ENCODE measurements at places on chromosomes 7 and 10.

DNA sequence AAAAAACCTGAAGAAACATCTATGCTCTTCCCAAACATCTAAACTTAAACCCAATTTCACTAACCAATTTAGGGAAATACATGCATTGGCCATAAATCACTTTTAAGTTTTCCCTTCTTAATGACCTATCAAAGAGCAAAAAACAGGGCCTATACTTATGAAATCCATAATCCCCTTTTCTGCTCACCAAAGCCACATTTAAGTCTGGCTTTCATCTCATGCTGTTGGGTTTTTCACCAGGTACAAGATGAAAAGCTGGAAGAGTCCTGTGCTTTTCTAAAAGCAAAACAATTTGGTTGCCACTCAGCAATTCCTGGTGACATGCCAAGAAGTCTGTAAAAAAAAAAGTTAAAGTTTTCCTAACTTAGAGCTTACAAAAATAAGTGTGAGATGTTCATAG is 92.6 kb downstream of the HPSE2 start:
- DNase-seq = no peak

- DNase-seq = no peak
Measured at GRCh38 chr10:133366751-133367150, 6.4 kb downstream of the ECHS1 start.

DNA sequence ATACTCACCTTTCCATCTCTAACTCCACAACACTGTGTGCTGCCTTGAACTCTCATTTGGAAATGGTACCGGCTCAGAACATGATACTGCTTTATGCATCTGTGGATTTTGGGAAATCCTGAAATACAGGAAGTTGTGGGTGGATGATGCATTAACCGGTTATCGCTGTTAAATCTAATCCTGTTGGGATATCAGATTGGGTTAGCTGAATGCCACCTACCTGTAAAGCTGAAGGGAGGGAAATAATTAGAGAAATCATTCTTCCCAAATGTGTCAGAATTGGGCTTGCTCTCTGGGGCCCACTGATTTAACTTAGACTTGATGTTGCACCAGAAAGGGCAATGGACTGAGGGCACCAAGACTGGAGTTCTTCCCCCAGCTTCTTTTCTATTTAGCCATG is 54.0 kb downstream of the CH25H start:
- no peak for DNase-seq

DNA sequence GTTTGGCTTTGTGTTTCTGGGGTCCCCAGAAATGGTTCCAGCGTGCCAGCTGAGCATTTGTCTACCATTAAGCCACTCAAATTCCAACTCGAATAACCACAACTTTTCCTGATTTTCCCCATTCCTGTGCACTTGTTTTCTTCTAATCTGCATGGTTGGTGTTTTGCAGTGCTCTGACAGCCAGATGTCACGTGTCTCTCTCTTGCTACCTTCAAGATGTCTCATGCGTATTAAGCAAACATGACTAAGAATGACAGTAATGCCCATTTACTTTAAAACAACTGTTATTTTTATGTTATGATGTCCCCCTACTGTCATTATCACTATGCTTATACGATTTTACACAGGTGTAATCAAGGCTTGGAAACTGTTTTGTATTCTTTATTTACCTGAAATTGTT is 35.2 kb upstream of the MXI1 start:
- no peak for DNase-seq

DNA sequence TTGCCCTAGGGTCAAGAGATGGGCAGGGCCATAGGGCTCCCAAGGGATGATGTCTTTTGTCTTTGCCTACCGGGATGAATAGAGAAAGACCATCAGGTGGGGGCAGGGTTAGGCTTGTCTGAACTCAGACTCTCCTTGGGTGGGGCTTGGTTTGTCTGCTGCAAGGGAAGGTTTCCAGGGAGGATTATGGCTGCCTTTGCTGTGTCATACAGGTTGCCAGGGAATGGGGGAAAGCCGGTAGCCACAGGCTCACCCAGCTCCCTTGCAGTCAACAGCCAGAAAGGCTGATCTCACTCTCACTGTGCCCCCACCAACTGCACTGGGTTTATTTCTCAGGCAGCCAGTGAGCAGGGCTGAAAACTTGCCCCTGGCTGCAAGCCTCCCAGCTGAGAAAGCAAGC is 253.2 kb downstream of the POLR1F start:
- DNase-seq = no peak

DNA sequence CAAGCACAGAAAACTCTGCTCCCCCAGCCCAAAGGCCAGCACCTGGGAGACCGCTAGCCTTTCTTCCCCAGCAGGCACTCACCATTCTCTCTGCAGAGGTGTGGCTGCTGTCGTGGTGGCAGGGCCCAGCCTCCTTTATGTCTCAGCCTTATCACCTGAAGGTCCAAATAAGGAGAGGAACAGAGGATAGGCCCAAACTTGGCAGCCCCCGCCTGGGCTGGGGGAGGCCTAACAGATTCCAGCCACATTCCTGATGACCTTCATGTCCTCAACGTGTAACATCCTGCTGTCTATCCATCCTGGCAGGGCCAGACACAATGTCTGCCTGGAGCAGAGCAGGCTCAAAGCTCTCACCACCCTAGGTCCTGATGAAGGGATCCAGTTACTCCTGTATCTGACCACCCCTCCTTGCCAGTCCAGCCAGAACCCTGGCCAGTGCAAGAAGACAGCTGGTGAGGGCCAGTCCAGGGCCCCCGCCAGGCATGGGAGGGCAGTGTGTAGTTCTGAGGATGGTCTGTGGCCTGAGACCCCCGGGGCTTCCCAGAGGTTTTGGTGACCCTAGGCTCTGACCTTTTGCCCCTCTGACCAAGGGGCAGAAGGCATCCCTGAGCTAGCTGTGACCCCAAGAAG is at the start of gene MYL7:
Gene MYL7 (minus strand): TSS at position 112 of the 630 bp plus-strand sequence. CDS start 27 bp downstream, at position 85.
- no peak for DNase-seq

- no peak for DNase-seq
Measured at GRCh38 chr10:87618566-87619423, 40.9 kb upstream of the PAPSS2 start.

- no peak for DNase-seq
Measured at GRCh38 chr10:78229950-78230675, 196.4 kb downstream of the RPS24 start.

DNA sequence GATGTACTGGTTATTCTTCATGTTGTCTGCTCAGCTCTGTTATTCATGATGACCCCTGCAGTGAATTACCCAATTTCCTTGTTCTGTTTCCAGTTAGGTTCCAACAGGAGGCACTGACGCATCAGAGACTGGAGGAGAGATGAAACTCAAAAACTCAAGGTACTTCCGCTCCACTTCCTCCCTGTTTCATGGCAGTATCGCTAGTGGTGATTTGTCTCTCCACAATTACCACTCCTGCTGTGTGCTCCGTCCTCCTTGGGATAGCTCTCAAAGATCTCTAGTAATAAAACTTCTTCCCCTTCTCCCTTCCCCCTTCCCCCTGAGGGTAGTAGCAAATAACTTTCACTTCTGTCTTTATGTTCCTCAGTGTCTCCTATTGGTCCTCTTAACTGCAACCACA is 107.4 kb upstream of the ABCB5 start:
- no peak for DNase-seq

- no peak for DNase-seq
Measured at GRCh38 chr10:13086056-13086455, 13.9 kb upstream of the OPTN start.

DNA sequence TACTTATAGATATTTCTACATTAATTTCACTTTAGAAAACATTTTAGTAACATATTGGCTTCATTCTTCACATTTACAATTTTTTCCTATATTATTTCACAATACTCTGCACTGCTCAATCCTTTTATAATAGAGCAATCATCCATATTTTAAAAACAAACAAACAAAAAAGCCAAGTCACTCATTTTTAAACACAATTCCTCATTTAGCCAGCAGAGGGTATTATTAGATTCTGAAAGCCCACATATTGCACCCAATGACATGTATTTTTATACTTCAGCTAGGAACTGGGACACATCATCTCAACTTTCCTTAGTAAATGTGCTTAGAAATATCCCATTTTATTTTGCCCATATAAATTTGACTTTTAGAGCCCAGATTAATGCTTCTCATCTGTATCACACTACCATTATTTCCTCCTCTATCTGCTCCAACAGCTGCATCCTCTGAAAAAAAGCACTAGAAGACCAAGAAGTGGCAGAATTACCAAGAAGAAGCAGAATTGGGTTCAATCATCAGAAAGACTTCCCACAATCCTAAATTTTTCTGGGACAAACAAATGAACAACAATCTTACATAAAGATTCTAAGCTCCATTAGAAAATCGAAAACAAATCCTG is 29.5 kb downstream of the CTNNA3 start:
- DNase-seq = no peak

GRCh38 chr7:36710186-36710791 is 14.0 kb downstream of the AOAH start:
- DNase-seq = no peak

DNA sequence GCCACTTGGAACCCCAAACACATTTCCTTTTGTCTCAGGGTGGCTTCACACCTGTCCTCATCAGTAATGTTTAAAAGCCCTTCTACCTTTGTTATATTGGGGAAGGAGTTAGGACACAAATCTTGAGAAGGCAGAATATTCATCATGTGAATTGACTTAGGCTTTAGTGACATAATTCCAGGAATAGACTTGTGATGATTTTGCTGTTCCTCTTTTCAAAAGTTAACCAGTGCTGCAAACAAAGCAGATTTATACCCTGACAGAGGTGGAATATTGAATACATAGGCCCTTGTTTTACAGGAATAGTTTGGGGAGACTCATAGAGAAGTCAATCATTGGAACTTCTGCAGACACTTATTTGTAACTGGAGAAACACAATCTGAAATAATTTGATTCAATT is 27.0 kb downstream of the ZNF786 start:
- no peak for DNase-seq

DNA sequence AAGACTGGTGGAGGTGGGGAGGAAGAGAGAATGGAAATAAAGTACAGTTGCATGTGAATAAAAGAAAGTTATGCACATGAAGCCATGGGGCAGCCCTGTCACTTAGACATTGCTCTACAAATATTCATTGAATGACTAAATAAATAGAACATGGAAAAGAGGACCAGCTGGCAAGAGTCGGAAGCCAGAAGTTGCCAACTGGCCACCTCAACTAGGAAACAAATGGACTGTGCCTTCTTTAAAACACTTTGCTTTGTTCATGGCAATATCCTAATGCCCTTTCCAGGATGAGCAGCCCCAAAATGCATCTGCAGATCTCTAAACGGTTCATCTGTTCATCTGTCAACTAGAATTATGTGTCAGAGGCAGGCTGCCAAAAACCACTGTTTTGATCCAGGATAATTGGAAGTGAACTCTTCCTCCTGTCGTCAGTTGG is 157.3 kb downstream of the NOC3L start:
- no peak for DNase-seq

GRCh38 chr10:17213646-17214349 is 12.3 kb upstream of the TRDMT1 start:
- DNase-seq = no peak

DNA sequence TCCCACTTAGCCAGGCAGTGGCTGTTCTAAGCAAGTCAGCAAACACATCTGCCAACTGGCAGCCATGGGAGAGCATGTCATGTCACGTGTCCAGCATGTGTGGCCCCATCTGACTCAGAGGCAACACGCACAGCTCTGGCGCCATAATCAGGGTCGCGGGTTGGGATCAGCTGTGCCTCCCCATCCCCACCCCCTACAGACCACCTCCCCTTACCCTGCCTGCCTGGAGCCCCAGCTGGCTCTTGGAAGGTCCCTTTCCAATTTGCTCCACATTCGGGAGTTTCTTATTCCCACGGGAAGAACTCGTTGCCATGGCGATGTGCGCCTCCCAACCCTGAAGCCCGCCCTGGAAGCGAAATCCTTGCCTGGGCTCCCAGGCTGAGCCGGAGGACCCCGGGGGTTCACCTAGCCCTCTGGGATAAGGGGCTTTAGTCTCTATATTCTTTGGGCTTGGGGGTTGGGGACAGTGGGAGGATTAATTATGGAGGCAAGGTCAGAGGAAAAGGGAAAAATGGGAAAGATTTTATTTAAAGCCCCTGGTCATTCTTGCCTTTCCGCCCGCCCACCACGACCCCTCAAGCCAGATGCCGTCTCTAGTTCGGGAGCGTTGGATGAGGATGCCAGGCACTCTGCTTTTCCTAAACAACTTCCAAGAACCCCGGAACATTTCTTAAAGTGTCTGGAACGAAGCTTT is 283.7 kb downstream of the ZEB1 start:
- no peak for DNase-seq

GRCh38 chr10:43090188-43090587 is 13.3 kb downstream of the RET start:
- no peak for DNase-seq

- no peak for DNase-seq
Measured at GRCh38 chr10:5596611-5597341, 69.6 kb downstream of the ASB13 start.

- DNase-seq = no peak
Measured at GRCh38 chr10:14925268-14925667, 28.6 kb downstream of the DCLRE1C start.

DNA sequence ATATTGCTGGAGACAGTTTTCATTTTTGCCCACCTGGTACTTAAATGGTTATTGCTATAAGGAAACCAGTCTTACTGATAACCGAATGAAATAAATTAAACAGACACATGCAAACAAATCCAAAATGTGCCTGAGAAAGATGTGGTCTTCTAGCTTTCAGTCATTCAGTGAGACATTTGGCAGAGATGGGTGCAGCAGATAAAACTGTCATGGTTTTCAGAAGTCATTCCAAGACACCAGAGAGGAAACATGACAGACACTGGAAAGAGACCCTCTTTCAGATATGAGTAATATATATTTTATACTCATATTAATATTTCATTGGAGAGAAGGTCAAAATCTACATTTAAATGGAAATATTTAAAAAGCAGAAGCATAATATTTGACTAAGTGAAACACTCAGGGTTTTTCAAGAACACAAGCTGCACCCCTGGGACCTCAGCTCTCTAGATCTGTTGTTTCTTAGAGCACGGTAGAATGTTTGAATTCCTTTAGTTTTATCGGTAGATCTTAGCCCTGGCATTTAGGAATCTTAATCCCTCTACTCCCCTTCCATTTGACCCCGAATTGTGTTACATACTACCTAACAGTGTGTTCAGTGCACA is 246.1 kb downstream of the AUTS2 start:
- no peak for DNase-seq

DNA sequence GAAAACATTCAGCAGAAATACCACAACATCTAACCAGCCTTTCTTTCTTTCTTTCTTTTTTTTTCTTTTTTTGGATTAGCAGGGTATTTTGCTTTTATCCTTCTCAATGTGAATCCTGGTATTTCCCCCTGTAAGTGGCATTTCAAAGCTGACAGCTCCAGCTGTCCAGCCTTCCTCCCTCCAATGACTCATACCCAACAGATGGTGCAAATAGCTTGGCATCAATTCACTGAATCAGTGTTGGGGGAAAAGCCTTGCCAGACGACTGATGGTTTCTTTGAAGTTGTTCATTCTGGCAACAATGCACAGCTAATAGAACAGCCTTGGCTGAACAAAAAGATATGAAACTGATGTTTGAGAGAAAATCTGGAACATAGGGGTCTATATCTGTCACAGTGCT is 316.8 kb upstream of the STEAP1 start:
- DNase-seq = no peak
